ENCODE measurements at places on chromosomes 12 and 14. TPM values are rescaled to one million over a fixed set of nuclear protein-coding genes. Genes with fewer than 3 reads are reported as not detected.

ADAM20 gene
- 1.7 TPM for total RNA-seq

ASIC1 gene
- 1.4 TPM for total RNA-seq

MAGOHB gene
- 27.8 TPM for total RNA-seq

INHBE gene
- total RNA-seq, result not detected

SYCP3 gene
- total RNA-seq, result 0.13 TPM

WNT1 gene
- total RNA-seq, result not detected

ACADS gene
- 10.0 TPM for total RNA-seq

TMEM63C gene
- total RNA-seq, result not detected

GAS2L3 gene
- total RNA-seq, result 17.7 TPM

FAM181A gene
- total RNA-seq, result not detected

NTS gene
- total RNA-seq, result 0.44 TPM

Measured in aortic smooth muscle cell (primary cell).